ENCODE measurements at places on chromosomes 2 and 18.

GRCh38 chr2:88651646-88652045 lies 24.4 kb upstream of the EIF2AK3 start:
- DNase-seq, result no peak

GRCh38 chr2:55768991-55769390 lies 75.3 kb upstream of the PNPT1 start:
- DNase-seq, result no peak

- no peak for DNase-seq
Measured at GRCh38 chr2:164737612-164738081, 104.0 kb downstream of the COBLL1 start.

DNA sequence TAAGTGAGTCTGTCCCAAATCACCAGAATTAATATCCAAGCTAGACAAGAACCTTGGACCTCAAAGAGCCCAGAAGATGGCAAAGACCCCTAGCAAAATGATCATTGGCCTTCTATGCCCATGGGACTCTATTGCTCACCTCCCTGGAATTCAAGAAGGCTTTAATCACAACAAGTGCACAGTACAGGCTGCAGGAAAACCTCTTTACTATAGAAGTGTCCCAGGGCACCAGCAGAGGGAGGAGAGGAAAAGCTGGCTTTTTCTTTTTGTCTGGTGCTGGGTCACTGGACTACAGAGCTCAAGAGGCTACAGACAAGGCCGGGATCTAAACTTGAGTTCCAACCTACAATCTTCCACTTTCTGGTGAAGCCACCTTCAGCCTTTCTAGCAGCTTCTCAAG lies 88.3 kb upstream of the PPP1CB start:
- no peak for DNase-seq

DNA sequence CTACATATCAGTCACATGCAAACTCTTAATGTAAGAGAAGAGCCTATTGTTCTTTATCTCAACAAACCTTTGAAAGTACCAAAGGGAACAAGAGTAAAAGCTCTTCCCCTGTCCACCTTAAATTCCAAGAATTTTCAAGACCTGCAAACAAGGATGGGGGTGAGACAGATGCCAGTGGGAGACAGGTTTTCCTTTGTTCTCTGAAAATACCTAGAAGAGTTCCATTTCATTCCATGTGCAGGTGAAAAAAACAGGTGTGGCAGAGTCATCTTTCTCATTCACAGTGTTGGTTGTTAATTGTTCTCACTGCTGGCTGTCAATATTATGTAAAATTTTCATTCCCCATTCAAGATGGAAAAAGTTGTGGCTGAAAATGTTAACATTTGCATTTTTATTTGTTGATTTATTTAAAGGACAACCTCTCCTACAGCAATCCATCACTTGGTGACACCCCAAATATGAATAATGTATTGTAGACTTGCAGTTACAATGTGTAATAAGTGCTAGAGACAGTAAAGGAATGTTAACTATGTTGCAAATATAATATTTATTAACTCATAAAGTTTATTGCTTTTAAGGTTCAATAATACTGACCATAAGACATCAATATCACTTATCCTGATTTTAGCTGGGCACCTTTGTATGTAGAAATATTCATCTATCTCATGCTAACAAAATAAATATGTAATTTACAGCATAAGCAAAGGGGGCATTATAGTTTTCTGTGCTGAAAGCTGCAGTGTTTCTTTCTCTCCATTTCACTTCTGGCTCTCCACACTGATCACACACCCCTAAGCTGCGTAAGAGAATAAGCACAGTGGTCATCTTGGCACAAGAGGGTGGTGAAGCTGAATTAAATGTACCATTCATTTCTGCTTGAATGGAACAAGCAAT lies 347.0 kb downstream of the KIAA1328 start:
- no peak for DNase-seq

DNA sequence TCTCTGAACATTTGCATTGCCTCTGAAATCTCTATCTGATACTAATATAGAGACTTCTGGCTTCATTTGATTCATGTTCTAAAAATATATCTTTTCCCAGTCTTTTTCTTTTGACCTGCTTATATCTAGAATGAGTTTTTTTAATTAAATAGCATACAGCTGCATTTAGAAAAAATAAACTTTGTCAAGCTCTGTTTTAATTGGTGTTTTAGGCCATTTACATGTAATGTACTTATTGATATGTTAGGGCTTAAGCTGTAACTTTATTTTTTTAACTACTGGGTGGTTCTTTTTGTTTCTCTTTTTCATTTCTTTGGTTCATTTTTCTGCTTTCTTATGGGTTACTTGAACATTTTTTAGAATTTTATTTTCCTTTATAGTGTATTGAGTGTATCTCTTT lies 54.9 kb downstream of the CCDC138 start:
- no peak for DNase-seq

DNA sequence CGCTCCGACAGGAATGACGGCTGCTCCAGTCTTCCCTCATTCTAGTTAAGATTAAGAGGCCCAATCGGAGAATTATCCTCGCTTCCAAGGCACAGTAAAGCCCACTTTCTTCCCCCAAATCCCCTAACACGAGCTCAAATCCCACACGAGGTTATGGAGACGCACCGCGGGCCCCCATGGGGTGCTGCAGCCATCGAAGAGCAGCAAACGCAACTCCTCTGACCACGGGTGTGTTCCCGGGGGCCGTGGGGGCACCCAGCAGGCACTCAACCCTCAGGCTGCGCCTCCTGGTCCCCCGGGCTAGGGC lies 446 bp downstream of the COPS9 start:
- DNase-seq, result no peak

DNA sequence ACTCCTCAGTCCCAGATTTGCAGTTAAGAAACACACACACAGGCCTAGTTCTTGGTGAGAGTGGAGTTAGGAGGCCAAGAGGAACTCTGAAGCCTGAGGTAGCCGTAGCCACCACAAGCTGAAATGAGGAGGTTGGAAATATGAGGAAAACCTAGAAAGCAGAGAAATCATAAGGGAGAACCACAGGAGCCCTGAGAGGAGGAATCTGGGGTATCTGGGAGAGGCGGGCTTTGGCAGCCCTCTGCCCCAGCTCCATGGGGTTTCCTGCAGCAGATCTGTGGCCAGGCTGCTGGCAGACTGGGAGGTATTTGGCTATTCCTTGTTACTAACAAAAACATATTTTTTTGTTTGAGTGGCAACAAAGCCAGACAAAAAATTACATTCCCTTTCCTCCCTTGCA lies 11.0 kb downstream of the SOX11 start:
- no peak for DNase-seq

DNA sequence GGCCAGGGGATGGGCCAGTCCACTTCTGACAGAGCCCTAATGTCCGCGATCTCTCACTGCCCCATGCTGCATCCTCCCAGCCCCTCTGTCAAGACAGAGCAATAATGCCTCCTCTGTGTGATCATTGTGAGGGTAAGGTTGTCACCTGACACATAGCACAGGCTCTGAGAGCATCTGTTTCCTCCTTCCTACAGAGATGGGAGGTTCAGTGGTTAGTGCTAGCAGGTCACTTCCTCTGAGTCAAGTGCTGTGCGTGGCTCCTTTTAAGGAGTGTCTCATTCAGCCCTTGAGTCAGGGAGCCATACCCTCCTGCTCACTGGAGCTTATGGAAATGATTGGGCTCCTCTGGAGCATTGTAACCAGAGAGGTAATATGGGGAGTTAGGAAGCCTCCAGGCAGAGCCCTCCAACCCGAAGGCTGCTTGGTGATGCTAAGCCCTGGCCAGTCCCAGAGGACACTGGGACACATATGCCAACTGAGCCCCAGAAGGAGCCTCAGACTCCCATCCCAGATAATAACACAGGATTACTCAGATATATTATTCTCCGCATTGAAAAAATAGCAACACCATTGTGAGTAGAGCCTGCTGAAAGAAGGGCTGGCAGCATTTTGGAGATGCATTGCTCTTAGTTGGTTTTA lies 189.0 kb downstream of the GALNT1 start:
- no peak for DNase-seq

DNA sequence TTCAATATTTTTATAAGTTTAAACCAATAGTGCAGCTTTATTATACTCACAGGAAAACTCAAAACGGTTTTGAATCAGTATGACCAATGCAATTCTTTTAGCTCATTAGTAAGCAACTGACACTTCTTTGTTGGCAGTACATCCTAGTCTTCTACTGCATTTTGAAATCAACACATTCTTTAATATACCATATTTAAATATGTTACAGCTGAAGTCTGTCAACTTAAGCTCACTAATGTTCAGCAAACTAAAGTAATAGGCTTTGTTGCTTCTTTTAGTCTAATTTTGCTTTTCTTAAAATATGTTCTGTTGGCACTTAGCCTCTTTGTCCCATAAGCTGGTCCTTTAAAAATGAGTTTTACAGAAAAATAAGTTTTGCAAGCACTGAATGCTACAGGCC lies 55.4 kb upstream of the CCBE1 start:
- no peak for DNase-seq

- DNase-seq, result no peak
Measured at GRCh38 chr2:144780983-144781382, 261.1 kb upstream of the ZEB2 start.

- no peak for DNase-seq
Measured at GRCh38 chr2:169670937-169671336, 23.3 kb downstream of the CFAP210 start.

GRCh38 chr18:48672671-48673340 lies 134.0 kb downstream of the CTIF start:
- no peak for DNase-seq

GRCh38 chr2:233030-233429 lies 30.8 kb downstream of the SH3YL1 start:
- no peak for DNase-seq

DNA sequence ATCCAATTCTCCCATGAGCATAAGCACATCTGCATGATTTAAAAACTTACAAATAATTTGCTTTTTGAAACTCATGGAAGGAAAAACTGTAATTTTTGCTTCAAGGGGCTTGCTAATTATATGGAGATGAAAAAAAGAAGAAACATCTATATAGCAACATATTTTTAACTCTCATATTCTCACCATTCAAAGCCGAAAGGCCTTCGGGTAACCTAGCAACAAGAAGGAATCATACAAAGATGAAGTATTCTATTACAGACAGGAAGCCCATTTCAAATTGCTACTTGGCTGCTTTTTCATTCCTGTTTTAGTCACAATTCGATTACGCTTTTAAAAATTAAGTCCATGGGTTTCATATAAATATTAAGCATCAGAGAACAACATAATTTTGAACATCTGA lies 39.2 kb upstream of the RNU4ATAC start:
- no peak for DNase-seq

DNA sequence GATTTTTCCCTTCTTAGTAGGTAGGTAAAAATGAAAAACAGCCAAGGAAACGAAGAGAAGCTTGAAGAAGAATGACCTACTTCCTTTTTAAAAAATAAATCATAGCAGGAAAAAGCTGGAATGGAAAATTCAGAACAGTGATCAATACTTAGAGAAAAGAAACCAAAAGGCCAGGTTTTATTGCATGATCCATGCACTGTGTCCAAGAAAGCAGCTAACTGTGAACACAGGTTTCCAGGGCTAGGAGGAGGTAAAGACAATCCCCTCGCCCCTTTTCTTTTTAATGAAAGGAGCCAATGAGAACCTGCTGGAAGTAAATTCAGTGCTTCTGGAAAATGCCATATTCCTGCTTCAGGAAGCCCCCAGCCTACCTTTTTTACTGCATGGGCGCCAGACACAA lies 47.2 kb downstream of the BOD1L2 start:
- no peak for DNase-seq

GRCh38 chr2:197097578-197098366 lies 171.3 kb upstream of the PGAP1 start:
- DNase-seq, result no peak

GRCh38 chr2:127309468-127309867 lies 15.5 kb upstream of the ERCC3 start:
- DNase-seq, result no peak

GRCh38 chr2:231987124-231987727 lies 25.7 kb downstream of the DIS3L2 start:
- DNase-seq, result no peak

DNA sequence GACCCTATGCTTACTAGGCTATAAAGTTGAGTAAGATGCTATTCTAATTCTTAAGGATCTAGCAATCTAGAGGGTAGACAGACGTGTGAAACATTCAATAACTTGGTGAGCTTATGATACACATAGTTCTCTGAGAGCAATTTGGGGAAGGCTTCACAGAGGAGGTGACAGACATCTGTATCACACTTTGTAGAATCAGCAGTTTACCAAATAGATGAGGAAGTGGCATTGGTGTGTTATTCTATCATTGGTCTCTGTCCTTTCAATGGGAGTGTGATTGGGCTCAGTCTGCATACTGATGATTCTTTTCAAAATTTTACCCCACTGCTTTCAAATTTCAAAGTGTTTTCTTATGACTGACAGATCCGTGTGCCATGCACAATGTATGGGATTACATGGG lies 47.0 kb upstream of the TMEM178A start:
- DNase-seq, result no peak

DNA sequence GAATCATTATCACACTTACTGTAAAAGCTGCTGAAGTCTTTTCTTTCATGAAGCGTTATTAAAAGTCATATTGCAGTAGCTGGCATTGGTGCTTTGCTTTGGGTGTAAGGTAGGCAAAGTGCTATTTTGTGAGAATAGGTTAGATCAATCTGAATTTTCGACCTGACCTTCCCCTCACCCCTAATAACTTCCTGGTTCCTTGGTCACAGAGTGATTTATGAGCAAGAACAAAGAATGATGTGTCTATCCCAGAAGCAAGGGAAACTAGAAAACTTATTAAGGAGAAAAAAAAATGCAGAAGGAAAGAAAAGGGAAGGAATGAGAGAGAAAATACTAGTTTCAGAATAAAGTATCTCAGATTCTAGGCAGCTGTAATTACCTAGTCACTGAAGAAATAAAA lies 163.1 kb upstream of the MEIS1 start:
- DNase-seq, result no peak

DNA sequence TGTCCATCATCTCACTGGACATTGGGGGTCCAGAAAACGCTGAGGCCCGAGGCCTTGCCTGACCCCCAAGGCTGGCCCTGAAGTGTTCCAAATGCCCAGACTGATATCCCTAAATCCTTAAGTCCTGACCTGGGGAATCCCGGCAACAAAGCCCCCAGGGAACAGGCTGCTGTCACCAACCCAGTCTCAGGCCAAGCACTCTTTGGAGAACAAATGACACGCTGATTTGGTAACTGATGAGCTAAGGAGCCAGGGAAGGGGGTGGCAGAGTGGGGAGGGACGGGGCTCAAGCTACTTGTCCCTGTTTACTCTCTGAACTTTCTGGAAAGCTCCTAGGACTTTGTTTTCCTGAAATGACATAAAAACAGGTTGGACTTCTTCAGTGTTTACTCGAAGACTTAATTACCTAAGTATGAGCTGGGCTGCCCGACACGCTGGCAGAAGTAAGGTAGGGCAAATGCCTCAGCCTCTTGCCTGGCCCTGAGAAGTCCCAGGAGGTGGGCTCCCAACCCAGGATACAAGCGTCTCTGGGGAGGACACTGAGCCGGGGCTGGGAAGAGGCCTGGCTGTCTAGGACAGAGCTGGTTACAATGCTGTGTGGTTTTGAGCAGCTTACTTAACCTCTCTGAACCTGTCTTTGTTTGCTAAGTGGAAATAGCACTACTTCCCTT lies 105.5 kb upstream of the GLI2 start:
- no peak for DNase-seq

GRCh38 chr2:203820969-203821368 lies 46.6 kb upstream of the CTLA4 start:
- no peak for DNase-seq

GRCh38 chr2:40690525-40690924 lies 238.6 kb upstream of the SLC8A1 start:
- DNase-seq, result no peak

GRCh38 chr2:193929131-193929530 lies 1727.9 kb upstream of the SLC39A10 start:
- DNase-seq, result no peak
